ENCODE measurements at places on chromosomes 3 and 15.

DNA sequence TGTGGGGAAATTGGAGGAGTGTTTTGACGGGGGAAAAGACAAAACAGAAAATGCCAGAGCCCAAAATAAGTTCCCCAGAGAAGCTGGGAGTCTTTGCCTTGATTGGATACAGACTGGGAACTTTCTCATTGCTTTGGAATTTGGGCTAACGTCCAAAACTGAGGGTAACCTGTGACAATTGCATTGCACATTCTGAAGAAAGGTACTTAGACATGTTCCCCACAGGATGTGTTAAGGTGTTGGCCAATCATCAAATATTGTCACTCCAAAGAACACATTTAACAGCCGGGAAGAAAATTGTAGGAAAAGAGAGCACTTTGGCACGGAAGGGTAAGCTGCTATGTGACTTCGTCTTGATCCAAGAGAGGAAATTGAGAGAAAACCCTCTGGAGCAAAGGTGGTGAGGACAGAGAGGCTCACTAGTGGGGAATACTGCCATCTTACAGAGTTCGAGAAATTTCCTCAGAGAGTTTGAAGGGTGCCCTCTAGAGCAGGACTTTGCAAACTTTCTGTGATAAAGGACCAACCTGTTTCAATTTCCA is 619.5 kb upstream of the TBL1XR1 start:
- DNase-seq, result no peak

- DNase-seq, result no peak
Measured at GRCh38 chr3:31096661-31097395, 202.4 kb upstream of the GADL1 start.

GRCh38 chr3:120688121-120688520 is 6.1 kb upstream of the HGD start:
- no peak for DNase-seq

DNA sequence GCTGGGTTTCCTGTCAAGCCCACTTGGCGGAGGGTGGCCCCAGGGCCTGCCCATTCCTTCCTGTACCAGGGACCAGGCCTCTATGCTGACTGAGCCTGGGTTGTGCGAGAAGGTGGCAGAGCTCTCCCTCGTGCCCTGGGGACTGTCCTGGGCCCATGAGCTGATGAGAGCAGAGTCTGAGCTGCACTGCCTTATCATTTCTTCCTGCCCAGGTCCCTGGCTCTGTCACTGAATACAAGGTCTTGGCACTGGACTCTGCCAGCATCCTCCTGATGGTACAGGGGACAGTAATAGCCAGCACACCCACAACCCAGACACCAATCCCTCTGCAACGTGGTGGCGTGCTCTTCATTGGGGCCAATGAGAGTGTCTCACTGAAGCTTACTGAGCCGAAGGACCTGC is 7.5 kb downstream of the MPI start:
- DNase-seq, result no peak

DNA sequence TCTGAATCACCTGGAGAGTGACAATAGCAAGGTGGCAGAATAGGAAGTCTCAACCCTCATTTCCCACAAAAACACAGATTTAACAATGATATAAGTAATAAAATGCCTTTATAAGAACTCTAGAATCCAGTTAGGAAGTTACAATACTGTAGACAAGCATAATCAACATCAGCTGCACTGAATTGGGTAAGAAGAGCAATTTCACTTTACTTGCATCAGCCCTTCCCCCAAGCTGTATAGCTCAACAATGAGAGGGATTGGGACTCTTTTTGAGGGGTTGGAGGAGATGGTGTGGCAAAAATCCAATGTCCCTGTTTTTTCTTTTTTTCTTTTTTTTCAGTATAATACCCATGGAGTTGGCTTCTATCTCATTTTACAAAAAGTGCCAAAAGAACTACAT is 63.1 kb downstream of the SERP1 start:
- peak; percentile 23 for DNase-seq

- no peak for DNase-seq
Measured at GRCh38 chr15:69358850-69359249, 55.3 kb upstream of the KIF23 start.

GRCh38 chr15:96342406-96343112 is 12.1 kb downstream of the NR2F2 start:
- DNase-seq, result no peak

- DNase-seq, result peak; percentile 86
Measured at GRCh38 chr3:45972534-45973402, 22.9 kb downstream of the FYCO1 start.

- peak; percentile 18 for DNase-seq
Measured at GRCh38 chr15:96037584-96037983, 292.9 kb upstream of the NR2F2 start.

- DNase-seq, result no peak
Measured at GRCh38 chr15:94858011-94858410, 626.6 kb downstream of the MCTP2 start.

- DNase-seq, result no peak
Measured at GRCh38 chr15:39799552-39800011, 16.9 kb upstream of the FSIP1 start.

- DNase-seq, result no peak
Measured at GRCh38 chr3:32498992-32499391, 3.7 kb downstream of the CMTM6 start.
